Endothelial cell (in vitro differentiated cells): ENCODE measurements at places on chromosomes 3 and 15. TPM values are rescaled to one million over a fixed set of nuclear protein-coding genes. Genes with fewer than 3 reads are reported as not detected.

GRCh38 chr3:195450731-195451229, 8.0 kb upstream of the ACAP2 start:
- peaks cover 3% of the 10 kb centered on the region for H3K36me3 ChIP-seq
- no peak overlapping the region for H3K4me3 ChIP-seq
- H3K27ac ChIP-seq, result no peak overlapping the region

DNA sequence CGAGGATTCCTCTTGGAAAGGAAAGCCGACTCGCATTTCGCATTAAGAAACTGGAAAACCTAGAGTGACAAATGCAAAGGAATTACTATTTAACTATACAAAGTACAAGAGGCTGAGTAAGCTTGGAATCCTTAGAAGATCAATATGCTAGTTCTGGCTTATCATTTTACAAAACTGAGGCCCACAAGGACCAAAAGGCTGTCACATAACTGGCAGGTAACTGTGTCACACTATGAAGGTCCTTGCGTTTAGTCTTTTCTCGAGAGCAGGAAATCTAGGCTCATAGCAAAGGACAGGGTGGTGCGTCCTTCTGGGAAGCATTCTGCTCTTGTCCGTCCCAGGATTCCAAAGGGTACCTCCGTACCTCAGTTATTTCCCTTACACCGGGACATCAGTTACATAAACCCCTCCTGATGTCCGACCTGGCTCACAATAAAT, 629 bp downstream of the RPL24 start:
- DNase-seq, result no peak
- peaks cover 23% of the 10 kb centered on the region for H3K4me1 ChIP-seq
- H3K27ac ChIP-seq, result peak overlapping the region; percentile 90
- H3K27me3 ChIP-seq, result peaks cover 6% of the 10 kb centered on the region
- H3K4me3 ChIP-seq, result peak overlapping the region; percentile 98

DNA sequence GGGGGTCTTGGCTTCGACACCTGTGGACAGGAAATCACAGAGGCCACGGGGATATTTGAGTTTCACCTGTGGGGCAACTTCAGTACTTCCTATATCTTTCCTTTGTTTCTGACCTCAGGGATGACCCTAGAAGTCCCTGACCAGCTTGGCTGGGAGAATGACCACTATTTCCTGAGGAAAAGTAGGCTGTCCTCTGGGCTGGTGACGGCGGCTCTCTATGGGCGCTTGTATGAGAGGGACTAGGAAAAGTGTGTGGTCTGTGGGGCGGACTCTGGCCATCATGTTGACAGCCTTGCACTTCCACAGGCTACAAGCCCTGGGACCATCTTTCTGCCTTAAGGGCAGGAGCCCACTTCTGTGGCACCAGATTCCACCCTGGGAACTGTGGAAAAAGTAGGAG, 43.7 kb downstream of the BTD start:
- DNase-seq, result no peak
- peaks cover 2% of the 10 kb centered on the region for H3K27me3 ChIP-seq
- no peak overlapping the region for H3K4me3 ChIP-seq
- H3K27ac ChIP-seq, result peak overlapping the region; percentile 37

DNA sequence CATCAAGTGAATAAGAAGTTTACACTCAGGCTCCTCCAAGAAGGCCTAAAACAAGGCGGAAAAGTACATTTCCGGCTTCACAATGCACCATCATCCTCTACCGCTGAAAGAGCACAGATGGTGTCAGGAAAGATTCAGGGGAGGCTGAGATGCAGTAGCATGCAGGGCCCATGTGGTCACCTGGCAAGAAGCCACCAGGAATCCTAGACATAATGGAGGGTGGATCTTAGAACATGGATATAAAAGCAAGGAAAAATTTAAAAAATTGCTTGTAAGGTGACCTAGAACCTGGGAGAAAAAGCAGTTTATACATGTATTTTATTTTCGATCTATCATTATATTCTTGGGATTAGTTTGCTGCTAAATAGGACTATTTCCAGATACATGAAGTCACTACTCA, 21.9 kb upstream of the OTOL1 start:
- no peak overlapping the region for H3K27ac ChIP-seq
- no peak for DNase-seq
- no peaks in the 10 kb centered on the region for H3K36me3 ChIP-seq
- no peaks in the 10 kb centered on the region for H3K4me1 ChIP-seq

DNA sequence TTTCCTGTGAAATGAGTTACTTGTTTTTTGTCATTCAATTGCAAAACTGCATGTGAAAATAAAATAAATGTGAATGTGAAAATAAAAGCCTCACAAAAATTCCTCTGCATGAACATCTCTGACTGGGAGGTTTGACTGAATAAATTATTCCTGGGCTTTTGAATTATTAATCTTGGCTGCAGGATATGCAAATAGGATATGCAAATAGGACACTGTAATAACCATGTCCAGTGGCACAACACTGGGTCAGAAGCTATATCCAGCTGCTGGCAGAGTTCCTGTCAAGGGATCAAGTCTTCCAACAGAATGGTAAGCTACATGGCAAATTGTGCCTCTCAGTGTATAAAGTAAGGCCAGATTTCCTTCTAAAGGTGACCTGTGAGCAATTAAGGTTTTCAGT, at the start of gene SUCNR1:
Gene SUCNR1, plus strand, starts transcription at position 246 of the 400 bp plus-strand sequence. CDS start 6,250 bp downstream, outside the sequence.
- H3K4me1 ChIP-seq, result peaks cover 15% of the 10 kb centered on the region
- H3K4me3 ChIP-seq, result no peak within 1 kb of the TSS
- DNase-seq, result no peak
- H3K27me3 ChIP-seq, result no peaks in the 10 kb centered on the region
- no peak within 1 kb of the TSS for H3K27ac ChIP-seq

GRCh38 chr3:61569856-61570580, 8.6 kb downstream of the PTPRG start:
- no peaks in the 10 kb centered on the region for H3K27me3 ChIP-seq
- DNase-seq, result no peak
- no peaks in the 10 kb centered on the region for H3K36me3 ChIP-seq
- H3K4me3 ChIP-seq, result no peak overlapping the region
- no peak overlapping the region for H3K27ac ChIP-seq

DNA sequence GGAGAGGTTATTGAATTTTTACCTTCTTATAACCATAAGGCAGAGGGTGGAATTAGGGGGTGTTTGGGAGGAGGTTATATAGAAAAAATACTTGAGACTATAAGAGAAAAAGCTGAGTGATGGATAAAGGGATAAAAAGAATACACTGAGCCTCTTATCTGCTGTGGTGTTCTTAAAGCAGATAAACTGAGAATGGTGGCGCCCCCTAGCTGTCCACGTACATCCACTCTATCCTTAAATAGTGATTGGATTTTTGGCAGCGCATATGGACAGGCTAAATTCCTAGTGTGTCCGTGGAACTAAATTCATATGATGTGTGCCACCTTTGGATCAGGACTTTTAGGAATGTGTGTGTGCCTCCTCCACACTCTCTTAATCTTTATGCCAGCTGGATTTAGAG, 121.1 kb downstream of the OXSM start:
- no peak overlapping the region for H3K4me3 ChIP-seq
- no peaks in the 10 kb centered on the region for H3K27me3 ChIP-seq
- H3K36me3 ChIP-seq, result no peaks in the 10 kb centered on the region
- no peak overlapping the region for H3K27ac ChIP-seq
- no peak for DNase-seq

DNA sequence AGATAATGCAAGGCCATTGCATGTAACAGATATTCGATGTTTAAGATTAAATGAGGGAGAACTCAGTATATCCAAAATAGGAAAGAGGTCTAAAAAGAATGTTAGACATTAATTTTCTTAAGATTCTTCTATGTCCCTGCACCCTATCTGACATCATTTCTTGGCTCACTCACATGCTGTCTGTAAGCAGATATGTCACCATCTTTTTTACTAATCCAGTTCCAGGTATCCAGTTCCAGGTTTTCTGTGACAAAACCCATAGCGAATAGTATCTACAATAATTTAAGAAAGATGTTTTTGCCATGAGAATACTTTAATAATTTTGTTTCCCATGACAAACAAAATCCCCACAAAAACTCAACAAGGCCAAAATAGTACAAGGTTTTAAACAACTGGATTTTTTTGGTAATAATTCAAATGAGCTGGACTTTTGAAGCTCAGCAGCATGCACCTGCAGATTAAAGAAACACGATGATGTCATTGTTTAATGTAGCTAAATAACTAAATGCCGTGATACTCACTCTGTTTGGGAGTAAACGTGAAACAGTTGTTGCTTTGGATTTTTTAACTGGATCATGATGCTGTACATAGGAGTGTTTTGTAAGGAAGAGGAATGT, 867.6 kb downstream of the EPHA3 start:
- no peaks in the 10 kb centered on the region for H3K4me1 ChIP-seq
- H3K36me3 ChIP-seq, result no peaks in the 10 kb centered on the region
- no peaks in the 10 kb centered on the region for H3K27me3 ChIP-seq
- H3K27ac ChIP-seq, result no peak overlapping the region

DNA sequence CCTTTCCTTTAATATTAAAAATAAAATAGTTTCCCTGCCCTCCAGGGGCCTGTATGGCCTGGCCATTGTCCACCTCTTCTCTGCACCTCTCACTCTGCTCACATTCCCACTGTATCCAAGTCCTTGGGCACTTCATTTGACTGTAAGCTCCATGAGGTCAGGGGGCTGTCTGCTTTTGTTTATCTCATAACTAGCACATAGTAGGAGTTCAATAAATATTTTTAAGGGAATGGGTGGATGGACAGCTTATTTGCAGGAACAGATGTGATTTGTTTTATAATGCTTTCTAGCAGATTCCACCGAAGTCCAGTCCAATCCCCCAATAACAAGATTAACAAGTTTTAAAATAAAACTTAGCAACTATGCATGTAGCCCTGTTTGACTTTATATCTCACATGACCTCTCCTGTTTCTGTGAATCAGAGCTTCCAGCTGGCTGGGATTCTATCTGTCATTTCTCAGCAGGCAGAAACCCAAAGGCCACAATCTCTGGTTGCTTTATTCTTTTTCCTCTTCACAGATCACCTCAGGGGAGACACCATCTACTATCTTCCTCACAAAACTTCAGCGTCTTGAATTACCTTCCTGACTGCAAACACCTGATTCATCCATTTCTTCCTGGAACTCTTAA, 123.0 kb upstream of the NR2F2 start:
- H3K27me3 ChIP-seq, result no peaks in the 10 kb centered on the region
- H3K27ac ChIP-seq, result no peak overlapping the region
- no peaks in the 10 kb centered on the region for H3K36me3 ChIP-seq
- no peak for DNase-seq
- H3K4me3 ChIP-seq, result no peak overlapping the region

- peaks cover 2% of the 10 kb centered on the region for H3K27me3 ChIP-seq
- no peak overlapping the region for H3K4me3 ChIP-seq
- no peak overlapping the region for H3K27ac ChIP-seq
- H3K36me3 ChIP-seq, result peaks cover 2% of the 10 kb centered on the region
Observed at GRCh38 chr3:154819491-154819890, 260.6 kb upstream of the MME start.

DNA sequence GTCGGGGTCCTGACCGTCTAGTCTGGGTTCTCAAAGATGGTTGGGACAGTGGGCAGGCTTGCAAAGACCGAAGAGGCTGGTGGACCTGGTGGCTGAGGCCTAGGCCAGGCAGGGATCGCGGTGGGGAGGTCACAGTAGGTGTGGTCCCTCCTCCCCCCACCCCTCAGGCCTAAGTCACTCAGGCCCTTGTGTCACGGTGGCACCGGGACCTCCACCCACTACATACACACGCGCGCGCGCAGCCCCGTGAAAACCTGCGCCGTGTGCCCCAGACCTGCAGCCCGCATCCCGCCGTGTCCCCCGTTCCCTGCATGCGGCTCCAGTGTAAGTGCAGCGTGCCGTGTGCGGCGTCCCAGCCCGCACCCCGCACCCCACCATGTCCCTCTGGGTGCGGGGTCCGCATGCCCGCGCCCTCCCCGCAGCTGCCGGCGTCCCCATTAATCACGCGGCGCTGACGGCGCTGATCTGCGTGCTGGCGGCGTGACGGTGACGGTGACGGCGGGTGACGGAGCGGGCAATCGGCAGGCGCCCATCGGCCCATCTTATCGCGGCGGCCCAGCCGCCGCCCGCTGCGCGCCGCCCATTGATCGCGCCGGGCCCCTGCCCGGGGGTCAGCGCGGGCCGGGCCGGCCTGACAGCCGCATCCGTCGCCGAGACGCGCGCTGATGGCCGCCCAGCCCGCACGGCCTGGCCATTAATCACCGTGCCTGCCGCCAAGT, 24.4 kb downstream of the SEC61A1 start:
- DNase-seq, result peak; percentile 45
- H3K36me3 ChIP-seq, result peaks cover 17% of the 10 kb centered on the region
- no peak overlapping the region for H3K27ac ChIP-seq
- H3K4me3 ChIP-seq, result no peak overlapping the region

GRCh38 chr3:89278302-89279025, 171.0 kb downstream of the EPHA3 start:
- H3K36me3 ChIP-seq, result no peaks in the 10 kb centered on the region
- H3K4me3 ChIP-seq, result no peak overlapping the region
- H3K27me3 ChIP-seq, result no peaks in the 10 kb centered on the region
- no peaks in the 10 kb centered on the region for H3K4me1 ChIP-seq
- no peak overlapping the region for H3K27ac ChIP-seq
- no peak for DNase-seq

DNA sequence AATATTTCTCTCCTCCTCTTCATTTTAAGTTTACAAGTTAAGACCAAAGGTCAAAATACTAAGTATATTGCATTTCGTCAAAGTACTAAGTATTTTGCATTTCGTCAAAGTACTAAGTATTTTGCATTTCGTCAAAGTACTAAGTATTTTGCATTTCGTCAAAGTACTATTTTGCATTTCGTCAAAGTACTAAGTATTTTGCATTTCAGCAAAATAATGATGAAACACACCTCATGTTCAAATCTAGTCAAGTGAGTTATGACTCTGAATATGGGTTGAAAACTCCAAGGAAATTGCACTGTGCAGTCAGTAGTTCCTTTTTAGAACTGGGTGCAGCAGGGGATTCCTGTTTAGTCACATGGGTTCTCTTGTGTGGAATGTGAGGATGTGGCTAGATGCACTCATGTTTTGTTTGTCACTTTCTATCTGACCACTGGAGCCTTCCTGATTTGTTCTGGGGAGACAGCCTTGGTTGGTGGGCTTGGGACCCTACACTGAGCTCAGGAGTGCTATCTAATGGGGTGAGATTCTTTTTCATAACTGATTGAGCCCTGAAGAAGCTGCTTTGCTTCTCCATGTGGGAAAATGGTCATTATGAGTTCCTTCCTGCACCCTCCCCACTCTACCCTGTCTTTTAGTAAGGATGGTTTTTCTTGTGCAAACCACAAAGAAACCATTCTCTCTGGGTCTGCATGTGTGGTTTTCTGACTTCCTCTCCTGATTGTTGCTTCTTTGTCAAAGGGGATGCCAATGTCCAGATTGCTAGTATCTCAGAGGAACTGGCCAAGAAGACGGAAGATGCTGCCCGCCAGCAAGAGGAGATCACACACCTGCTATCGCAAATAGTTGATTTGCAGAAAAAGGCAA, 73.4 kb downstream of the CCK start:
- H3K27me3 ChIP-seq, result peaks cover 1% of the 10 kb centered on the region
- no peak for DNase-seq
- H3K36me3 ChIP-seq, result peaks cover 31% of the 10 kb centered on the region
- peak overlapping the region; percentile 53 for H3K4me3 ChIP-seq
- peak overlapping the region; percentile 97 for H3K27ac ChIP-seq

GRCh38 chr15:94277485-94277884, 46.1 kb downstream of the MCTP2 start:
- no peaks in the 10 kb centered on the region for H3K4me1 ChIP-seq
- H3K27ac ChIP-seq, result no peak overlapping the region
- H3K27me3 ChIP-seq, result no peaks in the 10 kb centered on the region
- H3K36me3 ChIP-seq, result no peaks in the 10 kb centered on the region

The ARL14 gene
- not detected for total RNA-seq

The DZIP3 gene
- 16.0 TPM for total RNA-seq

The GOLGA6L9 gene
- total RNA-seq, result 5.6 TPM

The PLEKHO2 gene
- 33.4 TPM for total RNA-seq

The PIGZ gene
- 3.5 TPM for total RNA-seq

The LRIG1 gene
- total RNA-seq, result 25.1 TPM

The GPX1 gene
- total RNA-seq, result 374 TPM
